ENCODE measurements at places on chromosomes 1 and 21.

DNA sequence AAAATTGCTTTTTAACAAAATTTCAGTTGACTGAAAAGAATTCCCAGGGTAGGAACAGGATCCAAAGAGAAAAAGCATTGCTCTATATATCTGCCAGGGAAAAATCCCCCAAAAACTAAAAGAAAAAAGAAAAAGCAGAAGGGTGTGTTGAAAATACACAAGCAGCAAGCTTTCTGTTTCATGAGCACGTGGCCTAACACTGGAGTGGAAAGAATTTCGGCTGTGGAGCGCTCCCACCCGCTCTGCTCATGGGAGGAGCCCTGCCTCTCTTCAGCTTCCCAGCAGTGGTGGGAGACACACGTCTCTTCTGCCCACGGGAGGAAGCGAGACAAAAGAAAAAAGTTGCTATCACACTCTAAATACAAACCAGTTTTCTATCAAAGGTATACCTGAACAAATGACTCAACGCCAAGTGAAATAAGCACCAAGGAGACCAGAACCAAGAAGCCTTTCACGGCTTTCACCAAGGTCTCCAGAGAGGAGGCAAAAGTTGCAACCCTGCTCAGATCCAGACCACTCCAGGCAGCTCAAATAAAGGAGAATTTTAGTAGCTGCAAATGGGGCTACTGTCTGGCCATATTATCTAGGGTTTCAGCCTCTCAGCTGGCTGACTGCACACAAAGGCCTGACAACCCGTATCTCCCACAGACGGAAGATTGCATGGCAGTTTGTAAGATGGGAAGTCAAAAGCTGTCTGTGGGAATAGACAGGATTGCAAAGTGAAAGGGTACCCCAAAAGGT, 29.5 kb upstream of the ZNF496 start:
- DNase-seq: no peak

GRCh38 chr1:242197907-242198820, 199.3 kb upstream of the MAP1LC3C start:
- DNase-seq: no peak

DNA sequence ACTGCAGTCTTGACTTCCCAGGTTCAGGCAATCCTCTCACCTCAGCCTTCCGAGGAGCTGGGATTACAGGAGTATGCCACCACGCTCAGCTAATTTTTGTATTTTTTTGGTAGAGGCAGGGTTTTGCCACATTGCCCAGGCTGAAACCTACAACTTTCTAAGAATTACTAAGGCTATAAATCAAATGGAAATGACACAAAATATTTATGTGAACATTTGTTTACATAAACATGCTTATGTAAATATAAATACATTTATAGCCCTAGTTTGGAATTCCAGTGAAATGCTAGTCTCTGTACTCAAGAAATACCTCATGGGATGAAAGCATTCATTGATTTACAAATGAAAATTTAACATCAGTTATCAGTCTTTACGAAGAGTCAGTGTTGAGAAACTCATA, 47.8 kb downstream of the NVL start:
- DNase-seq: no peak

DNA sequence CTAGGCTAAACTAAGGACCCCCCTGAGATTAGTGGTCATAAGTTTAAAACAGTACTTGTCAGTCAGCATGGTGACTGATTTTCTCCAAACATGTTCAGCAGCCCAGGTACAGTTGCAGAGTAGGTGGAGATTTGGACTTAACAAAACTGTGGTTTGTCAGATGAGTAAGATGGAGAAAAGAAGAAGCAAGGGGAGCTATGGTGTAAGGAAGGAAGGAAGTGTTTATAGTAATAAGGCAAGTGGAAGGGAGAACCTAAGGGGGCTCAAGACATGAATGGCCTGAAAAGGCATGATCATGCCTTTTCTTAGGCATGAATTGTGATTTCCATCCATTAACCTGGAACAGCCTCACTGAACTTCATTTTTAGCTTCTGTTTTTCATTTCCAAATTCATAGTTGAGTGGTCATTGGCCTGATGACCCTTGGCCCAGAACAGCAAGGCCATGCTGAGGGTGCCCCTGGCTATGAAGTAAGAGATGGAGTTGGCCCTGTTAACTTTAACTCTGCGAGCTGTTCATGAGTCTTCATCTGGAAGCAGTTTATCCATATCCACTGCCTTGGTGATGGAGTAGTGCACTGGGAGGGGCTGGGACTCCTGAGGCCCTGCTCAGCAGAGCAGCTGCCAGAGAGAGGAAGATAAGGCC, 60.7 kb downstream of the LRRC8D start:
- no peak for DNase-seq

- DNase-seq: no peak
These were observed 25.1 kb upstream of the RUNX3 start for GRCh38 chr1:24955161-24955560.

DNA sequence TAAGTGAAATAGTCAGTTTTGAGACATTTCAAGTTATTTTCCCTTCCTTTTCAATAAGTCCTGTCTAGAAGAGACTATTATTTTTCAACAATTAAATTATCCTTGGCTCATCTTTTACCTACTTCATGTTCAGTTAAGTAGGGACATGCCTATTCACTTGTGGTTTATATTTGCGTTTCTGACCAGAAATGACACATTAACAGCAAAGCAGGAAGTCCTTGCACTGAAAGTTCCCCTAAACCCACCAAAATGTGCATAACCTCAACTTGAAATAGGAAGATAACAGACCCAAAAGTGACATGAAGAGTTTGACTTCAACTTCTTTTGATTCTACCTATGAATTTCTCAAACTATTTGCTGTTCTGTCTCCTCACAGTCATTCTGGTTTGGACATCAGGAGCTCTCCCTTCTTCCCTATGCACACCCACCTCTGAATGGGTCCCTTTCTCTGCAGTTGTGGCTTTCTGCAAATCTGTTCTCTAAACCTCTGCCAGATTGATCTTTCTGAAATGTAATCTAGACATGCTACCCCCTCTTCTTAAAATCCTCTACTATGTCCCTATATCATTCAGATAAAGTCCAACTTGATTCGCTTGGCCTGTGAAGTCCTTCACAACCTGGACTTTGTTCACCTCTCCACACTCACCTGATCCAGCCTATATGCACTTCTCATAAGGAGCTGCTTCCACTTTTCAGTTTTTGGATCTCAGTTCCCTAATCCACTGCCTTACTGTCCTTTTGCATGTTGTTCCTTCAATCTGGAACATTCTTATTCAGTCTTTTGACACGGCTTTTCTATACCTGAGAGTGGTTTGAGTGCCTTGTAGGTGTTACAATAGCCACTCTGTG, 661.5 kb upstream of the ADGRL4 start:
- peak; percentile 12 for DNase-seq

DNA sequence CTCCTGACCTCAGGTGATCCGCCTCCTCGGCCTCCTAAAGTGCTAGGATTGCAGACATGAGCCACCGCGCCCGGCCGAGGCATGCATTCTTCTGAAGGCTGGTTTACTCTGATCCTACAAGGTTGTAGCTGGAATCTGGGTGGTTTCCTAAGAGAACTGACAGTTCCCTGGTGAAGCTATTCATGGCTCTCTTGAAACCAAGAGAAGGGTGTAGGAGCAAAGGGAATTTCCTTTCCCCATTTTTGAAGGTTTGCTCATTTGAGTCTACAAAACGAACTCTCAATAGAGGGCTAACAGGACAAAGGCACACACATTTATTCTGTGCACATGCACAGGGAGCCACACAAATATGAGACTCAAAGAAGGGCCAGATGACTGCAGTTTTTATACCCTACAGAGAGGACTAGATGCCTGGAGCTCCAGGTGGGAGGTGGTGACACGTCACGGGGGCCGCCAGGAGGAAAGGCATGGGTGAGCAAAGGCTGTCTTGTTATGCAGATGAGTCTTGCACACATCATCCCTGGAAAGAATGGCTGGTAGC, 49.5 kb upstream of the ERRFI1 start:
- no peak for DNase-seq

- DNase-seq: no peak
These were observed 169.5 kb upstream of the DPYD start for GRCh38 chr1:98090351-98090750.

- DNase-seq: no peak
These were observed 30.9 kb downstream of the SNAP47 start for GRCh38 chr1:227766015-227766634.

DNA sequence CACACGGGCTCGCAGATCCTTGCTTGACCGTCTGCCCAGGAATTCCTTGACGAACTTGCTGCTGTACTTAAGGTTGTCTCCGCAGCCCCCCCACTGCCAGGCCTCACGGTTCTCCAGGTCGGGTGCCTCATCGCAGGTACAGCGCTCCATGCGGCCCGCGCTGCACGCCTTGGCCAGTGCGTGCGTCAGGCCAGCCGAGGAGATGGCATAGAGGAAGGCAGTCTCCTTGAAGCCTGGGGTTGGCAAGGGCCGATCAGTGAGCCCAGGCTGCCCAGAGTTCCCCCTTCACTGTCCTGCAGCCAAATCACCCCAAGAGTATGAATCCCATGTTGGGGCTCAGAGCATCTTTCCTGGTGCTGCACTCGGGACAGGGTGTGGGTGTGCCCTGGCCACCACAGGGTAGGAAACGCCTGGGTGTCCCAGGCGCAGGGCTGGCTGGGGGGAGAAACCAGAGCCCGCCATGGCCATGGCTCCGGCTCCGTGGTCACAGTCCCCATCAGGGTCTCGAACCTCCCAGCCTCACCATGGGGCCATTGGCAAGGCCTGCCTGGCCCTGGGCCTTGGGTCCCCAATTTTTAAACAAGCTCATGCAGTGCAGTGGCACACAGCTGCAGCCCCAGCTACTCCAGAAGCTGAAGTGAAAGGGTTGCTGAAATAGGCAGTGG, 23.4 kb downstream of the WNT9A start:
- no peak for DNase-seq

DNA sequence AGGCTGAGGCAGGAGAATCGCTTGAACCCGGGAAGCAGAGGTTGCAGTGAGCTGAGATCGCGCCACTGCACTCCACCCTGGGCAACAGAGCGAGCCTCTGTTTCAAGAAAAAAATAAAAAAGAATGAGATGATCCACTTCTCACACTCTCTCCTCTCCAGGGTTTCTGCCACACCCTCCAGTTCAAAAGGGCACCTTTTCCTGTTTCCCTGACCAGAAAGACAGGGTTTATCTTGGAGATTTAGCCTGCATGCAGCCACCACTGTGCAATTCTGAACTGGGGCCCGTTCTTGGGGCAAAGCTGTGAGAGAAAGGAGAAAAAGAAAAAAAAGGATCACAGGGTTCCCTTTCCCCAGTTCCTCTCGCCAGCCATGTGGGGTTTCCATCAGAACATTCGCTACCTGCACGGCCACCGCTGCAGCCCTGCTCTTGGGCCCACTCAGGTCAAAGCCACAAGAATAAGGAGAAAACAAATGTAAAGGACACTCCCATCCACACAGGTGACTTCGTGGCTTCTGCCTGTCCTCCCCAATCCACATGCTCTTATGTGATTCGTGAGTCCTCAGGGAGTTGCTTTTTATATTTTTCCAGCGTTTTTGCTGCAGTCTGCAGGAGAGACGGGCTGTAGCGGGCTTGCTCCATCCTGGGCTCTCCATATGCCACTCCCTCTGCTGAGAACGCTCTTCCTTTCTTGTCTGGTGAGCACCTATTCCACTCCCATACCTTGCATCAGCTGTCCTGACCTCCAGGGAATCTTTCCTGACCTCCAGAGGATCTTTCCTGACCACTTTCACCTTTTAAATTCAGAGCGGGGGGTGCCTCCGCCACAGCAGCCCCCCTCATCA, 26.4 kb downstream of the GNG4 start:
- DNase-seq: no peak

DNA sequence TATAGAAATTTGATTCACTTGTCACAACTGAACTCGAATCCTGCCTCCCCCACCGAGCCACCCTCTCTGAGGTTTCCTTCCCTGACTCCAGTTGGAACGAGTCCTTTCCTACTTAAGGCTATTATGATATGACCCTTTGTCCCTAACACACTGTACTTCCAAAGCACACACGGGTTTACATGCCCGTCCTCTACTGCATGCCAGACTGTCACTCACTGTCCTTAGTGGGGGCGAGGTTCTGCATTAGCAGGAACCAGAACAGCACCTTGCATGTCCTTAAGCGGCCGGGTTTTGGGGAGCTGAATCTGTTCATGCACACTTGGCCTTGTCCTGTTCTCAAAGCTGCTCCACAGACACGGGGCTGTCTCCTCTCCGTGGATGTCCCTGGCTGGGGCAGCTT, 164.6 kb upstream of the KCNJ6 start:
- DNase-seq: no peak

DNA sequence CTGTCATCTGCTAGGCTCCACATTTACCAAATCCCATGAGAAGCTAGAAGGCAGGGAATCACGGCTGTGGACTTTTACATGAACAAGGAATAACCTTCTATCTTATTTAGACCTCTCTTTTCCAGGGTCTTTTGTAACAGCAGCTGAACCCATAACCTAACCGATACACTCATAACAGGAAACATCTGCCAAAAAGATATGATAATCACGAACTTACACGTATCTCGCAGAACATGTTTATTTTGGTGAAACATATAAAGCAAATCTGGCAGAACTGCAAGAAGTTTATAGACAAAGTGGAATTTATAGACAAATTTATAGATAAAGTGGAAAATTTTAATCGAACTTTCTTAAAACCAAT, 20.4 kb downstream of the TINAGL1 start:
- DNase-seq: peak; percentile 43

DNA sequence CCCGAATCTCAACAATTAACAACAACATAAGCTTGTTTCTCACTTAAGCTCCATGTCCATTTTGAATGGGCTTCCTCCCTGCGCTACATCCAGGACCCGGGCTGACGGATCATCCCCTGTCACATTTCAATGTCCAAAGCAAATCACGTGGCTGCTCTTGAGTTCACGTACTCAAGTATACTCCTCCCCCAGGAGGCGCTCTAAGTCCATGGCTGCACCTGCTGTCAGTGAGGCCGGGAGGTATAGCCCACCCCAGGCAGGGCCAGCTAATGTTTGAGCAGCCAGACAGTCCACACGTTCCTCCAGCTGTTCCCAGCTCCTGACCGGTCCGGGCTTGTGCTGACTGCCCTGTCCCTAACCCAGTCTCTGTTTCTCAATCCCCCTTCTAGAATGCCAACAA, 220.8 kb downstream of the SLC35F3 start:
- peak; percentile 48 for DNase-seq

DNA sequence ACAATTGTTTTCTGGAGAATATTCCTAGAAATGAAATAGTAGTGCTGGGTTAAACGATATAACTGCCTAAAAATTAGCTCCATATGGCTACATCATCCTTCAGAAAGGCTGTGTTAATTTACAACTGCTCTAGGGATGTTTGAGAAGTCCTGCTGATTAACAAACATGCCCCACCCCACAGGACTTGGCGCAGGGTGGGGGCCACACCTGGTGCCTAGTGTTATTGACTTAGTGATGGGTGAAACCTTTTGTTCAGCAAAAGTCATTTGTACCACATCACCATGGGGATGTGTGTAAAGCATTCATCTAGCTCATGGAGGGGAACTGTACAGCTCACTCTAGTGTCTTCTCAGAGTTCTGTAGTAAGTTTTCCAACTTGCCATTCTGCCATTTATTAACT, 492.8 kb downstream of the CAMTA1 start:
- DNase-seq: no peak

GRCh38 chr1:156053768-156054499, at the start of gene UBQLN4:
UBQLN4 (minus strand) TSS chr1:156053798; CDS start chr1:156053701, 97 bp downstream.
- DNase-seq: peak; percentile 92

All from NAMALWA (cell line).